ENCODE measurements at places on chromosomes 12 and 14. TPM values are rescaled to one million over a fixed set of nuclear protein-coding genes. Genes with fewer than 3 reads are reported as not detected.

DNA sequence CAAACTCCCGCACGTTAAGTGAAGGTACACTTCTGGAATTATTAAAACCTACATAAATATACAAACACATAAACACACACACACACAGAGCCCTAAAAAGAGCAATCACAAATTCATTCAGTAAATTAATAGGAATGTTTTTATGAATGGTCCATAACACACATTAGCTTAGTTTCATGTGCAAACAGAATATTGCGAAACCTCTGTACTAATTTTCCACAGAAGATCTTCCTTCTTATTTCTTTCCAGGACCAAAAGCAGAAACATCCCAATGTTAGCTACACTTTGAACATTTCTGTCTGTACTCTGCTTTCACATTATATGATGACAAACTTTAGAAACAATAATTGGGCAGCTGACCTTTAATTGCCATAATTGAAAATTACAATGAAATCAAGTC, 101.6 kb downstream of the SOX5 start:
- no peak for DNase-seq

DNA sequence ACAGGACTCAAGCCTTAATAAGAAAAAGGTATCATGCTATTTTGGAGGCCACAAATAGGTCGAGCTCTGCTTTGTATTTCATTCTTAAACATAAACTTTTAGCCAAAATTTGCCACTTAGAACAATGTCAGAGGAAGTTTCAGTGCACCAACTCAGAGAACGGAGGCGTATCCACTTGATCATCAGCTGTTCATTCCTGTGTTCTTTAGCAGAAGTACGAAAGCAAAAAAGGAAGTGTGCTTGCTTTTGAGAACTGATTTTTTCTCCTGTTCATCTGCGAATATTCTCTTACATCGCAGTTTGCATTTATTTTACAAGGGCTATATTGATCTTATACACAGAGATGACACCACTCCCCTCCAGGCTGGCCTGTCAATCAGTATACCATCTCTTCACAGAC, 188.6 kb upstream of the SOX5 start:
- no peak for DNase-seq

DNA sequence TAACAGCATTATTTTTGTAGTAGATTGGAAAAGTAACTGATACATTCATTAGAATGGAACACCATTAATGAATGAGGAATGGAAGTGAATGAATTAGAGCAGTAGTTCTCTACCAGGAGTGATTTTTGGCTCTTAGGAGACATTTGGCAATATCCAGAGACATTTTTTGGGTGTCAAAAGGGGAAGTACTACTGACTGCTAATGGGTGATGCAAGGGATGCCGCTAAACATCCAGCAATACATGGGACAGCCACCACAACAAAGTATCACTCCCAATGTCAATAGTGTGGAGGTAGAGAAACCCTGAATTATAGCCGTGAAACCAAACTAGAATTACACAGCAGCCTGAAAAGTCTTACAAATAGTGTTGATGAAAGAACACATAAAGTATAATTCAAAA, 1.5 kb downstream of the CHURC1 start:
- no peak for DNase-seq

DNA sequence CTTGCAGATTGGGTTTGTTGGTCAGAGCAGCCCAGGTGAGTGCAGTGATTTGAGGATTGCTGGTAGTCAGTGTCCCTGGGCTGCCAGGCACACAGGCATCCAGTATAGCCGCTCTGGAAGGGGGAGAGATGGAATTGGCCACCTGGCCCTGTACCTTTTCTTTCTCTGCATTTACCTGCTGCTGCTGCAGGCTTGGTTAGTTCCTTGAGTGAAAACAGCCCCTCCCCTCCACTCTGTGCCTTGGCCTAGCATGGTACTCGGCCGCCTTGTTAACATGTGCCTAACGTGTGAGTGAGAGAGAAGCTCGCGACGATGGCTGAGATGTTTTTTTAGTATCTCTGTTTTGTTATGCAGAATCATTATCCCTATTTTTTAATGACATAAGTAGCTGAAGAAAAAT, 49.3 kb upstream of the AMN start:
- no peak for DNase-seq

DNA sequence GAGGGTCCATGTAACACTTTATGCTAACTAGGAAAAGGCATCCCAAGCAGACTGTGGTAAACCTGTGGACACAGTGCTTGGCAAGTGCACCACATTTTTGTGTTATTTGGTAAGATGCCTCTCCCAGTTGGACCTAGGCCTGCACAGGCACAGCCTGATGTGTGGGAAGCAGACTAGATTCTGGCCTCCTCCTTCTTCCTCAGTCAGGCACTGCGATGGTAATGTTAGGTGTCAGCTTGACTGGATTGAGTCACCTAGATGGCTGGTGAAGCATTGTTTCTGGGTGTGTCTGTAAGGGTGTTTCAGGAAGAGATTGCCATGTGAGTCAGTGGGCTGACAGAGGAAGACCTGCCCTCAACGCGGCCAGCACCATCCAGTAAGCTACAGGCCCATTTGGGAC, 25.3 kb upstream of the RHOJ start:
- no peak for DNase-seq

GRCh38 chr14:34299360-34299759, 162.7 kb downstream of the SPTSSA start:
- no peak for DNase-seq

- peak; percentile 78 for DNase-seq
Observed at GRCh38 chr12:92144631-92145480, 790 bp downstream of the BTG1 start.

GRCh38 chr14:33917661-33918060, 33.2 kb downstream of the EGLN3 start:
- no peak for DNase-seq

GRCh38 chr12:68675101-68675842, 11.5 kb upstream of the NUP107 start:
- no peak for DNase-seq

GRCh38 chr12:24709216-24709615, 239.7 kb downstream of the BCAT1 start:
- DNase-seq, result no peak

- no peak for DNase-seq
Observed at GRCh38 chr12:3152892-3153291, 75.7 kb downstream of the TSPAN9 start.

GRCh38 chr14:24250354-24250753, 7.9 kb upstream of the TINF2 start:
- DNase-seq, result peak; percentile 39

DNA sequence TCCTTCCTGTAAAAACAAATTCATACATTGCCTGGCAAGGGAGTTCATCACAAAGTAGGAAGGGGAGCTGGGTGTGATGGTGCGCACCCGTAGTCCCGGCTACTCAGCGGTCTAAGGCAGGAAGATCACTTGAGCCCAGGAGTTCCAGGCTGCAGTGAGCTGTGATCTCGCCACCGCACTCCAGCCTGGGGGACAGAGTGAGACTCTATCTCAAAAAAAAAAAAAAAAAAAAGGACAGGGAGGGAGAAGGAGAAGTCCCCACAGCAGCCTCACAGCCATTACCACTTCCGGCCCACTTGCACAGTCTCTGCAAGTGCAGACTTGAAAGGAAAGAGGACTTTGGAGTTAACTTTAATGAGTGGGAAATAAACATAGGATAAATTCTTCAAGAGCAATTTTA, 121.0 kb downstream of the FBXL14 start:
- no peak for DNase-seq

DNA sequence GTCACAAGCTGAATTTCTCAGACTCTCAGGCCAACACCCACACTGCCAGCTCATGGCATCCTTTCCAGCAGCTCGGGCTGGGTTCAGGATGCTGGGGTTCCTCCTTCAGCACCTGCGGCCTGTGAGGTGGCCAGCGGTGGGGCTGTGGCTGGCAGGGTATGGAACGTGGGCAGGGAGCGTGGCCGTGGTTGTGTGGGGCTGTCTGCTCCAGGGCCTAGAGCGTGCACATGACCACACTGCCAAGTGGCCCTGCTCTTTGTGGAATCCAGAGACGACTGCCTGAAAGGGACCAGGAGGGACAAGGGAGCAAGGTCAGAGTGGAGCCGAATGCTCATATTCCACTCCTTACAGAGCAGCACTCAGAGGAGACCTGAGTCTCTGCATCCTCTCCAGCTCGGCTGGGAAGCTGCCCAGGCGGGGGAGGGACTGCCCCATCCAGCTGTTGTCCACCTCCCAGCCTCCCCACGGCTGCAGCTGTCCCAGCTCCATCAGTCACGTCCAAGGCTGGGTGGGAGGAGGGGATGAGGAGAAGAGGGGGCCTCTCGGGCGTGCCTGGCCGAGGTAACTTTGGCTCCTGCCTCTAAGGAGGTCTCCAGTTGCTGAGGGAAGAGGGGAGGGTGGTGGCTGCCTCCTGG, 71.3 kb downstream of the TSPAN9 start:
- no peak for DNase-seq

- no peak for DNase-seq
Observed at GRCh38 chr12:64566122-64566521, 44.2 kb upstream of the RASSF3 start.

DNA sequence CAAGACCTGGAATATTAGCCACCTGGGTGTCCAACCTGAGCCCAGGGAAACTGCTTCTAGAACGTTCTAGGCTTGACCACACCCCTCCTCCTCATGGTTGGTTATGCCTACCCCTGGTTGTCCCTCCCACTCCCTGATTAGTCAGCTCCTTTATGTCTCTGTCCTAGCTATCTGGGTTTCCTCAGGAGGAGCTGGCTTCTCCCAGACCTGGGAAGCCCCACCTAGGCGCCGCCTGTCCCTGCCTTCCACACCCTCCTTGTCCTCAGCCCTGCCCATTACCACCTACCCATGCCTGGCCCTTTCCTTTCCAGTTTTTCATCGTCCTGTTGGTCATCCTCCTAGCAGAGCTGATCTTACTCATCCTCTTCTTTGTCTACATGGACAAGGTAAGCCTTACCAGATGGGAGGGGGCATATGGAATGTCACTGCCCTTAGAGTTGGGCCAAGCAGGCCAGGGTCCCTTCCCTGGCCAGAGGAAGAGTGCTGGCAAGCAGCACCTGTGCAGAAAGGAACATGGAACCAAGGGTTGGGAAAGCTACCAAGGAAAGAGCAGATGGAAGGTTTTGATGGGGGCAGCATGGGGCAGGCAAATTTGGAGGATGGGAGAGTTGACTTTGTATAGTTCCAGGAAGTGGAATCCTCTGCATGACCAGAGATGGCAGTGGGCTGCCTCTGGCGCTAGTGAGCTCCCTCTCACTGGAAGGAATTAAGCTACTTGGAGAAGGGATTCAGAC, 201.7 kb downstream of the TSPAN9 start:
- DNase-seq, result no peak

Gene GARIN6
- not detected for total RNA-seq

Gene CLMN
- total RNA-seq, result 5.7 TPM

Gene SMIM41
- 0.41 TPM for total RNA-seq

Gene SERPINA3
- 97.8 TPM for total RNA-seq

Gene CCDC177
- not detected for total RNA-seq

All from sigmoid colon (tissue), 7 donors.